Brain pericyte (primary cell): ENCODE measurements at places on chromosomes 3 and 15.
A peak's percentile ranks its signal among the peaks of the same experiment; 100 is the strongest.

- no peak for DNase-seq
These were observed 56.7 kb downstream of the MYO1E start for GRCh38 chr15:59315914-59316451.

- peak; percentile 53 for DNase-seq
These were observed 50.2 kb downstream of the CRYBG3 start for GRCh38 chr3:97871801-97872524.

DNA sequence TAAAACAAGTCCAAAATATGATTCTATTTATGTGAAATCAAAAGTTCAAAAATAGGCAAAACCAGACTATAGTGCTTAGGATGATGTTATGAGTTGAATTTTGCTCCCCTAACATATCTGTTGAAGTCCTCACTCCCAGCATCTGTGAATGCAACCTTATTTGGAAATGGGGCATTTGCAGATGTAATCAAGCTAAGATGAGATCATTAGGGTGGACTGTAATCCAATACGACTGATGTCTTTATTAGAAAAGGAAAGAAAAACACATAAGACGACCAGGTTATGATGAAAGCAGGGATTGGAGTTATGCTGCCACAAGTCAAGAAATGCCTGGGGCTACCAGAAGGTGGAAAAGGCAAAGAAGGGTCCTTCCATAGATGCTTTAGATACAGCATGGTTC is 110.5 kb upstream of the CCDC39 start:
- DNase-seq = no peak

DNA sequence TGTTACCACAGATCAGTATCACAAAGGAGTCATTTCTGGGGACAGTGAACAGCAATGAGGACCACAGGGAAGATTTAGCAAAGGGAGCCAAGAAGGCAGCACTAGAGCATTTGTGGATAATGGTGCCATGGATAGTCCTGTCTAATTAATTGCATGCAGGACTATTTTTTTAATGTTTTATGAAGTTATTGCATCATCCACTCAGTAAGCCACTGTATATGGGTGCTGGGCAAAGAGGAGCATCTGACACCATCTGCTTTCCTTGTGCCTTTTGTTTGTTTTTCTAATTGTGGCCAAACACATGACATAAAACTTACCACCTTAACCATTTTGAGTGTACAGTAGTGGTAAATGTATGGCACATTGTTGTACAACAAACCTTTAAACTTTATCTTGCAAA is 301.1 kb upstream of the LRRFIP2 start:
- DNase-seq = no peak

- no peak for DNase-seq
These were observed 97.1 kb upstream of the NR2E3 start for GRCh38 chr15:71713191-71713809.

DNA sequence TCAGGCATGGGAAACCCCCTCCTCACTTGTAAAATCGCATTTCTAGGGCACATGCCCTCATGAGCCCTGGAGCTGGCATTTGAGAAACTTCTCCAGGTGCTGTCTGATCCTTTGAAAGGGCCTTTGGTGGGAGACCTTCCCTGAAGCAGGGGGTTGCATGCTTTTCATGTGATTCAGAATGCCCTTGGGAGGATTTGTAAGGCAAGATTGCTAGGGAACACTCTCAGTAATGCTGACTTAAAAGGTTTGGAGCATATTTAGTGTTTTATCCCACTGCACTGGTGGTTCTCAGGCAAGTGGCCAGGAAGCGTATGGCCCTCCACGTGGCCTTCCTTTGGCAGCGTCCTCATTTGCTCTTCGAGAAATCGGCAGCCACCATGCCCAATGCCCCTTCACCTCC is 164.1 kb downstream of the ARRDC4 start:
- DNase-seq = no peak

GRCh38 chr3:147669077-147669476 is 259.9 kb downstream of the ZIC1 start:
- DNase-seq = no peak

- no peak for DNase-seq
These were observed 12.5 kb downstream of the POC1A start for GRCh38 chr3:52141751-52142150.

- no peak for DNase-seq
These were observed 26.8 kb downstream of the EOGT start for GRCh38 chr3:68986496-68987208.

- no peak for DNase-seq
These were observed 720.5 kb upstream of the ZNF385D start for GRCh38 chr3:22471557-22471956.

- DNase-seq = peak; percentile 75
These were observed 17.2 kb downstream of the TNFAIP8L3 start for GRCh38 chr15:51077221-51078153.

- no peak for DNase-seq
These were observed 63.9 kb downstream of the IQSEC1 start for GRCh38 chr3:13009132-13009945.

- DNase-seq = no peak
These were observed 61.6 kb downstream of the STAG1 start for GRCh38 chr3:136690599-136690998.

DNA sequence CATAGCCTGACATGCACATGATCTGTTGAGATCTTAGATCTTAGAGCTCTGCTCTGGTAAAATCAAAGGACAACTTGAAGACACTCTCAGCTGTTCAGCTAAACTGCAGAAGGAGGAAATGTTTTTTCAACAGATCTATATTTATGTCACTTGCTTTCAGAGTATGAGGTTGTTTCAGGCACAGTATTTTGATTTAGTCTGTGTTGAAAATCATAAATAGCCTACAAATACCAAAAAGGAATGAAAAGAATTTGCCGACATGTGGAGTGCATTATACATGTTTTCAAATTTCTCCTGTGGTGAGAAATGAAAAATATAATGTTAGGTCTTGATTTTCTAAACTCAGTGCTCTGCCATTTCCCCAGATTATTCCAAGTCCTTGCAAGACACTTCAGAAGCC is 1118.4 kb downstream of the TBL1XR1 start:
- no peak for DNase-seq

- no peak for DNase-seq
These were observed 52.5 kb downstream of the CPN2 start for GRCh38 chr3:194298331-194299227.

- DNase-seq = no peak
These were observed 58.7 kb downstream of the ESYT3 start for GRCh38 chr3:138492980-138493675.

DNA sequence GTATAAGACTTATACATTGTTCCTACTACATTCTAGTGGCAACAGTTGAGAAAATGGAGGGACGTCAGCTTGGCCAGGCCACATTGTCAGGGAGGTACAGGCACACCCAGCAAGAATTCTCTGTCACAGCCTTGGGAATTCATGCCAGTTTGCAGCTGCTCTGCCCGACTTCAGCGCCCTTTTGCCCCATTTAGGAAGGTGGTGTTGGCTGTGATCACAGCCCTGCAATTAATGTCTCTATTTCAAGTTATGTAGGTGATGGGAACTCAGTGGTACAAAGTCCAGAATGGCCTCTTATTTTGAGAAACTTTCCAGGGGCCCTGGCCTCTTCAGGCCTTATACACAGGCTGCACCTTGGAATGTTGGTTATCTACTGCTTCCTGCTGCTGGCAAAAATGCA is 26.7 kb downstream of the AMOTL2 start:
- no peak for DNase-seq

GRCh38 chr3:46228260-46229242 is 13.7 kb upstream of the CCR3 start:
- no peak for DNase-seq

GRCh38 chr3:47163169-47164006 is 525 bp downstream of the SETD2 start:
- no peak for DNase-seq

- no peak for DNase-seq
These were observed 4.0 kb downstream of the TLE3 start for GRCh38 chr15:70093481-70094319.

DNA sequence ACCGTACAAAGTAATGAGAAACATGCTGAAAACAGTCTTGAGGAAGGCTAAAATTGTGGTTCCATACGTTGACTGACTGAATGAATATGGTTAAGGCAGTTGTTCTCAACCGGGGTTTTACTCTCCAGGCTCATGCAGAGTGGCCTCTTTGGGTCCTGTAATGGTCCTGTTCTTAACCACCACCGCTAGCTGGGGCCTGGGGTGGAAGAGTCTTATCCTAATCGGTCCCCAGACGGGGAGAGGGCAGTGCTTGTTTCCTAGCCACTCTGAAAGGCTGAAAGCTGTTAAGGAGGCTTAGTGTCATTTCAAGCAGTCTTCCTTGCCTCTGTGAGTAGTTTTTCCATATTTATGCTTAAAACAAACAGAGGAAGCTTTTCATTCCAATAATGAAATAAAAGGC is 32.0 kb downstream of the SELENOT start:
- DNase-seq = no peak

GRCh38 chr3:187685948-187686347 is 15.8 kb upstream of the SST start:
- no peak for DNase-seq

- no peak for DNase-seq
These were observed 126.8 kb upstream of the NECTIN3 start for GRCh38 chr3:110944782-110945181.

DNA sequence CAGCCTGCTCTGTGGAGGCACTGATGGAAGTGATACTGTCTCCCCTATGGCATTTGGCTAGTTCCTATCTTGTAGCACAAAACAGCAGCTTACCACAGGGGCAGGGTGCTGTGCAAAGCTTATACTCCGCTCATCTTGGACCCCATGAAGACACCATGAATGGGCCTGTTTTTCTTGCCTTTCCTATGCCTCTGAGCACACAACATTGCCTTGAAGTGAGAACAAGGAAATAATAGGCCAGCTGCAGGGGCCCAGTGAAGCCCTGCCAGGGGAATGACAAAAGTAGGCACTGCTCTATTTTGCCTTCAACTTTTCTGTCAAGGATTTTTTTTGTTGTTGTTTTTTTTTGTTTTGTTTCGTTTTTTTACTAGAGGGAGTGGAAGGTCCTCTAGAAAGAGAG is 110.3 kb downstream of the PDE8A start:
- DNase-seq = no peak

DNA sequence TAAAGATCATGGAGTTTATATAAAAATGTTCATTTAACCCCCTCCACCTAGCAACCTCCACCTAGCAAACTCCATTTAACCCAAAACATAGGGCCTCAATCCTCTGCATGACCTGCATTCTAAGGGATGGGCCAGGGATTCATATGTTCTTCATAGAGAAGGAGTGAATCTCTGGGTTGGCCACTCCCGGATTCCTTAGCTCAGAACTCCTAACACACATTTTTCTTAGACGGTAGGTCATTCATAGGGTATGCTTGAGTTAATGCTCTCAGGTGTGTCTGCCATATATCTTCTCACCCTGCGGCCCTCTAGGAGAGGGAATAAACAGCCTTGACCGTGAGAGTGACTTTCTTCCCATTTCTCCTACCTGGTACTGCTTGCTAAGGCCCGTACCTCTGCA is 102.0 kb upstream of the IGSF10 start:
- no peak for DNase-seq

GRCh38 chr3:187822402-187822801 is 77.1 kb upstream of the BCL6 start:
- DNase-seq = no peak

GRCh38 chr3:13264468-13264795 is 155.7 kb downstream of the NUP210 start:
- no peak for DNase-seq

DNA sequence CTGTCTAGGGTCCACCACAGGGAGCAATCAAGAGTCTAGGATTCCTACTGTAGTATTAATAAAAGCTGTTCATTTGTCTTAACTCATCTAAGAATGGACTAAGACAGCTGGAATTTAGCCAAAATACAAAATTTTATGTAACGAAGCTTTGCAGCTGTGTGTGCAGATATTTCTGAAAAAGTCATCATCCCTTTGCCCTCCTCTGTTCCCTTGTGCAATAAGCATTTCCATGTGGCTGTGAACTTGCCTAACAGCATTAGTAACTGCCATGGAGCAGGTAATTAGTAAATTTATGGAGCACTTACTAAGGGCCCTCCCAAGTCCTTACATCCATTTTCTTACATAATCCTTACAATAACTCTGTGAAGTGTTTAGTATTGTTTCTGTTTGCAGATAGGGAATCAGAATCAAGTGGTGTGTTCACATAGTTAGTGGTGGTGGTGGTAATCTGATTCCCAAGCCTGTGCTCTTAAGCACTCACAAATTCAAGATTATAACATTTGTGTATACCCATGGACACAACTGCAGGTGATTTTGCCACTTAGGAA is 114.5 kb downstream of the RARB start:
- DNase-seq = no peak

DNA sequence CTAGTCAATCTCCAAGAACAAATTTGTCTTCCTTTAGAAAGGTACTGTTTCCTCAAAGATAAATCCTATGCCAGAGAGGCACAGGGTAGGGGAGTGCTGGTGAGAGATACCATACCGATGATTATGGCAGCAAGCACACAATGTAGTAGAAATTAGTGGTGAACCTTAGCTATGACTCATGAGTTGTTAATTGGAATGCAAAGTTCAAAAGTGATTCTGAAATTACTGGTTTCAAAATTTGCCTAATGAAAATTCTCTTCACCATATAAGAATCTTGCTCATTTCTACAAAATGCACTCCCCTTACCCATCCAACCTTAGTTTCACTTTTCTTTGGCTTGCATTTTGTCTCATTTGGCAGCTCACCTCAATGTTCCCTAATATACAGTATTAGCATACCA is 139.5 kb upstream of the SLC2A2 start:
- DNase-seq = no peak

DNA sequence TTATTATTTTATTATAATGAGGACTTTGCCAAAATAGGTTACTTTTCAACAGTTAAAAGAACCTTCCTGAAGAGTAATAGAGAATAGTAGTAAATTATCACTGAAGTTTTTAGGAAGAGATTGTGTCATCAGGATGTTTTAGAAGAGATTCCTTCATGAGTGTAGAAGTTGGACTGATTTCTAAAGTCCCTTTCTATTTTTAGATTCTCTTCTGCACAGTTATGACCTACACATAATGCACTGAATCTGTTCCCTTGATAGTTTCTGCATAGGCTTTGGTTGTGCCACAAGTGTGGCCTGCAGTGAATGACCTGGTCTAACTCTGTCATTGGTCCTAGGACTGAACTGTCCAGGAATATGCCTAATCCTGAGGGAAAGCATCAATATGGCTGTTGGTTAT is 23.9 kb downstream of the SLC35A5 start:
- DNase-seq = no peak

- DNase-seq = no peak
These were observed 26.7 kb upstream of the PIAS1 start for GRCh38 chr15:68027388-68027787.

DNA sequence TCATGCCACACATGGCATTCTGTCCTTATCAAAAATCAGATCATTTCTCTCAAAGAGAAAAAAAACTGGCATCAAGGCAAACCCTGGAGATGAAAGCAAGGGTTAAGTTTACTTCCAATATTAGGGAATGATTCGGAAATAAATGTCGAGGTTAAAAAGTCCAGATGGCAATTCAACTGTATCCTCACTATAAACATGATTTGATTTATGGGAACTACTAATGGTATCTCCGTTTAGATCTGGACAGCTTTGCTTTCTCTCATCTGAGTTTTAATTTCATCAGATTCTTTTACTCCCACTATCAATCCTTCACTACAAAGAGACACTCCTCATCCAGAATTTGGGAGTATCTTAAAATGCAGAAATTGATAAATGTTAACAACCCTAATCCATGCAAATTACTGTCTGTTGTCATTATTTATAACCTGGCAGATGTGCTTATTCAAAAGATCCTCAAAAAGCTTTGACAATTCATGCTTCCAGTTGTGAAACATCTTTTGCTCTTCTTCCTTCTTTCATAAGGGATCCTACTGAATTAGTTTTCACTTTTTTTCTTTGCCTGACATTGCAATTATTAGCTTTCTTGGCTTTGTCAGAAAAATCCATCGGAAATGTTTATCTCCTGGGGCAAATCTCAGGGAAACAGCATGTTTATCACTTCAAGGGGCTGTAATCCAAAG is 903.2 kb downstream of the MCTP2 start:
- no peak for DNase-seq
